ENCODE measurements at places on chromosomes 2 and 18.

DNA sequence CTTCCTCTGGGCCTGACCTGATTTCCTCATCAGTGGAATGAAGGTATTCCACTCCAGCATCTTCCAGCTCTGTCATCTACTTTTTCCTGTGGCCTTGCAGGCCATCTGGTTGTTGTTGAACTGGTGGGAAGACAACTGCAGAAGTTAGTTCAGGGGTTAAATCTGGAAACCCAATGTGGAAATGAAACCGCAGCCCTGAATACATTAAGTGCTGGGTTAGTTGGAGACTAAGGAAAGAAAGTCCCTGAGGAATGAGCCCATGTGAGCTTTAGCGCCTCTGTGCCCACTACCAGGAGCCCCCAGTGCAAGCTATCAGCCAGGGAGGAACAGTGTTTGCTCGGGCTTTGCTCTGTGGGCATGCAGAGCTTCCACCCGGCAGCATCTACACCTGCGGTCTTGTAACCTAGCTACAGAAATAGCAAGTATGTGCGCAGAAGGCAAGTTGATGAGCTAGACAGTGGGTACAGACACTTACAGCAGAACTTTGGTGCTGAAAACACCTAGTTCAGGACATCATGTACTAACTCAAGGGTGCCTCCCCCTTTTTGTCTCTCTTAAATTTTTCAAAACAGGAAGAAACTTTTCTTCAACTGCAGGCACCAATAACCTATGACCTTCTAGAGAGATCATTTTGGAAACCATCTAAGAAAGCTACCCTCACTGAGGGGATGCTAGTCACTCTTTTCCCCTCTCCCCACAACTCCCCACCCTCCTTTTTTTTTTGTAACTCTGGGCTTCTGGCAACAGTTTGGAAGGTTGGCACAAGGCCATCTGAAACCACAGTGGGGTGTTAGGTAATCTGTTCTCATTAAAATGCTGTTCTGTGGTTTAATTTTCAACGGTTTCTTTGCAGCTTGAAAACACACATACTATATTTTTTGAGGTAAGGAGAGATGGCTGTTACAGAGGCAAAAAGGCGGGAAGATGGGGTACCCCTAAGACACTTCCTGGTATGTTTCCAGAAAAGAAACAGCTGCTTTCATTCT is 18.3 kb upstream of the CXCR4 start:
- DNase-seq, result peak; percentile 95

- no peak for DNase-seq
Observed at GRCh38 chr2:192500550-192501200, 305.9 kb upstream of the TMEFF2 start.

DNA sequence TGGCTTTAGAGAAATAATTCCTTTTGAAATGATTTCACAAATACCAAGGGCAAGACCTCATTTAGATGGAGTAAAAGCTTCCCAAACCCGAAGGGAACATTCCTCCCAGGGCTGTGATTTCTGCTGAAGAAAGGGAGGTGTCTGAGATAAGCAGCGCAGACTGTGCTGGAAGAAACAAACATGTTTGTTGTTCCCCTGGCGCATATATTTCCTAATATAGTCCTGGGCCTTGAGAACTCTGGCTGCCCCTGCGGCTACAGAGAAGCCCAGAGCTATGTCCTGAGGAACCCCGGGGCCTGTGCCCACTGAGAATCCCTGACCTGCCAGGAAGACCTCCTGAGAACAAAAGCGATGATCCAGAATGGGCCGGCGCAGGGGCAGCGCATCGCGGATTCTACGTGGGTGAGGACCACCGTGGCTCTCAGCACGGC is 372.6 kb upstream of the NT5C1B start:
- DNase-seq, result no peak

GRCh38 chr2:165872101-165872791 is 78.2 kb upstream of the GALNT3 start:
- DNase-seq, result no peak

DNA sequence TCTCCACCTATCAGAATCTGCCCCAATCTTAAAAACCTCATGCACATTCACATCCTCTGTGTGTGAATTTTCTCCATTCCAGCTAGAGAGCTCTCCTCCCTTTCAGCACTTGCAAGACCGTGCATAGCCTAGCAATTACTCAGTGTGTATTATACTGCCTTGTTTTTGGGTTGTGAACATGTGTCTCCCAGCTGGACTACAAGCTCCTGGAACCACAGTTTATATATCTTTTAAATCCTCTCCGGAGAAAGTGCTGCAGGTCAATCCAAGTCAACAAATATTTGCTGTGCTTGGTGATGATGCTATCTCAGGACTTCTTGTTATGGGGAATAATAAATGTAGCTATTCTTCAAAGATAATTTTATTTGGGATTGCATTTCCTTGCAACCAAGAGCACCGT is 58.2 kb upstream of the MEX3C start:
- no peak for DNase-seq

GRCh38 chr2:217283460-217283859 is 423.6 kb upstream of the TNP1 start:
- no peak for DNase-seq

GRCh38 chr2:95121407-95122196 is at the start of gene MRPS5:
Gene MRPS5, minus strand, starts transcription at chr2:95121808. Its CDS starts 17 bp downstream, at chr2:95121791.
- peak; percentile 64 for DNase-seq

GRCh38 chr2:155099784-155100183 is 401.3 kb downstream of the KCNJ3 start:
- no peak for DNase-seq

DNA sequence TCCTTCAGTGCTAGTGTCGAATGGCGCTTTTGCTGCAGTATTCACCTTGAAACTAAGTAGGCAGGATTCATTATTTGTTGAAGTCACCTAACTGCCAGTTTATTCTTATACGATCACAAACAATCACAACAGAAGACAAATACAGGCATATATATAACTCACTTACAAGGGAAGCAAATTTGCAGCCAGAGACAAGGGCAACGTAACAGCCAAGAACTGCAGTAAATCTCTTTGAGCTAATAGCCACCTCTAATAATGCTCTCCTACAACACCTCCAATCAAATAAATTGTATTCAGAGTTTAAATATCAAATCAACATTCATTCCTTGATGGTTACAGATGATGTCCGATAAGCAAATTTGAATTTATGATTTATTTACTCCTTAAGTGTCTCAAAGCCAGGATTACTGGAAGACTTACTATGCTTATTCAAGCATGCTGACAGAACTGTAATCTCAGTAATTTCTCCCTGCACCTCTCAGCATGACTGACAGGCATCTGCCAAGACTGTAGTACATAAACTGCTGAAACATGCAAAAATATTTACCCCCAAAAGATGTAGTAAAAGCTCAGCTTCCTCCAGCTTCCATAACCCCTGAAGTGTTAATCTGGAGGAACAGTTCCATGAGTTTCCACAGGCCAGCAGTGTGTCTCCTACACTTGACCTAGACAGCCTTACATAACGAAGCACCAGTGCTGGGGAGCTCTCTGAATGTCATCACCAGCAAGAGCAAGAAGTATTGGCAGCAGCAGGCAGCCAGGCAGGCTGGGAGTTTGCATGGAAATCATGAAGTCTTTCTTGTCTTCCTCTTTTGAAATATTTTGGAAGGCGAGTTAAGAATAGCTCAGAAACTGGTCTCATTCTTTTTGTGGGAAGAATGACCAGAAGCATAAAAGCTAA is 20.9 kb upstream of the SCN1A start:
- DNase-seq, result no peak
